ENCODE measurements at places on chromosomes 2 and 18. TPM values are rescaled to one million over a fixed set of nuclear protein-coding genes. Genes with fewer than 3 reads are reported as not detected.

Gene IL1RN
- polyA plus RNA-seq, result 1,363 TPM

Gene FIGN
- 0.21 TPM for polyA plus RNA-seq

Gene SFTPB
- polyA plus RNA-seq, result 1.9 TPM

Gene ANKRD44
- polyA plus RNA-seq, result 1.1 TPM

Gene POTEI
- polyA plus RNA-seq, result not detected

Gene SCN1A
- polyA plus RNA-seq, result not detected

Gene REG3A
- not detected for polyA plus RNA-seq

Gene KCNIP3
- polyA plus RNA-seq, result 2.2 TPM

All from esophagus (tissue), 2 donors.